Vagina (tissue), 2 donors: ENCODE measurements at places on chromosomes 6 and 20.

- DNase-seq, result peak; percentile 70
- no peaks in the 10 kb centered on the region for H3K27me3 ChIP-seq
- H3K27ac ChIP-seq, result no peak overlapping the region
- no peaks in the 10 kb centered on the region for H3K36me3 ChIP-seq
- peaks cover 19% of the 10 kb centered on the region for H3K4me1 ChIP-seq
Observed at GRCh38 chr20:19110881-19111460, 101.5 kb upstream of the SLC24A3 start.

DNA sequence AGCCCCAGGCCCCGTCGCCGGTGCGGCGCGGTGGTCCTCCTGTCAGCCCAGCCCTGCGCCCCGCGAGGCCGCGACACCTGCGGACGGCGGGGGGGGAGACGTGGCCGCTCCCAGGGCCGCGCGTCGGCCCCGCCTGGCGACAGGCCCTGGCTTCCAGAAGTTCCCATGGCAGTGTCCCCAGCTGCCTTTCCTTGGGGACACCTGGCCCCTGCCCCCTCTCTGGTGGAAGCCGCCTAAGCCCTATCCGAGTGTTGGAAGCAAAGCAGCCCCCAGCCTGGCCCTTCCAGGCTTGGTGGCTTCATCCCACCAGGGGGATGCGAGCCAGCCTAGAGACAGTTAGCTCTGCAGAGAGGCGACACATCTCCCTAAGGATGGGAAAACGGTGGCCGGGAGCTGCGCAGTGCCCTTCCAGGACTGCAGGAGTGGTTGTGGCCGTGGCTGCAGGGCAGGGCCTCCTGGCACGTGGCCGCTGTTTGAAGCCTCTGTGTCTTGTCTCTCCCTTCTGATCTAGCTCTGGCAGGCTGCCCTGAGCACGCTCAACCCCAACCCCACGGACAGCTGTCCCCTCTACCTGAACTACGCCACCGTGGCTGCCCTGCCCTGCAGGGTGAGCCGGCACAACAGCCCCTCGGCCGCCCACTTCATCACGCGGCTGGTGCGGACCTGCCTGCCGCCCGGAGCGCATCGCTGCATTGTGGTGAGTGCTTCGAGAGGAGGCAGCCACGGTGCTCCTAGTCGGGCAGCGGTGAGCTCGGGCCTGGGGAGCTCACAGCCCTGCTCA lies 816 bp downstream of the NPEPL1 start:
- no peaks in the 10 kb centered on the region for H3K36me3 ChIP-seq
- no peak for DNase-seq
- H3K27me3 ChIP-seq, result no peaks in the 10 kb centered on the region
- peak overlapping the region; percentile 76 for H3K27ac ChIP-seq
- H3K4me1 ChIP-seq, result peaks cover 38% of the 10 kb centered on the region

GRCh38 chr6:6865611-6866010 lies 242.2 kb upstream of the RREB1 start:
- no peaks in the 10 kb centered on the region for H3K36me3 ChIP-seq
- no peaks in the 10 kb centered on the region for H3K27me3 ChIP-seq
- no peak overlapping the region for H3K4me3 ChIP-seq
- no peak overlapping the region for H3K27ac ChIP-seq
- no peak for DNase-seq

- no peaks in the 10 kb centered on the region for H3K36me3 ChIP-seq
- DNase-seq, result no peak
- no peak overlapping the region for H3K4me3 ChIP-seq
Observed at GRCh38 chr6:16659466-16660156, 101.6 kb downstream of the ATXN1 start.

- no peak overlapping the region for H3K27ac ChIP-seq
- H3K27me3 ChIP-seq, result no peaks in the 10 kb centered on the region
- DNase-seq, result no peak
- peaks cover 10% of the 10 kb centered on the region for H3K4me1 ChIP-seq
- H3K36me3 ChIP-seq, result no peaks in the 10 kb centered on the region
Observed at GRCh38 chr6:54195637-54196036, 84.4 kb downstream of the MLIP start.

DNA sequence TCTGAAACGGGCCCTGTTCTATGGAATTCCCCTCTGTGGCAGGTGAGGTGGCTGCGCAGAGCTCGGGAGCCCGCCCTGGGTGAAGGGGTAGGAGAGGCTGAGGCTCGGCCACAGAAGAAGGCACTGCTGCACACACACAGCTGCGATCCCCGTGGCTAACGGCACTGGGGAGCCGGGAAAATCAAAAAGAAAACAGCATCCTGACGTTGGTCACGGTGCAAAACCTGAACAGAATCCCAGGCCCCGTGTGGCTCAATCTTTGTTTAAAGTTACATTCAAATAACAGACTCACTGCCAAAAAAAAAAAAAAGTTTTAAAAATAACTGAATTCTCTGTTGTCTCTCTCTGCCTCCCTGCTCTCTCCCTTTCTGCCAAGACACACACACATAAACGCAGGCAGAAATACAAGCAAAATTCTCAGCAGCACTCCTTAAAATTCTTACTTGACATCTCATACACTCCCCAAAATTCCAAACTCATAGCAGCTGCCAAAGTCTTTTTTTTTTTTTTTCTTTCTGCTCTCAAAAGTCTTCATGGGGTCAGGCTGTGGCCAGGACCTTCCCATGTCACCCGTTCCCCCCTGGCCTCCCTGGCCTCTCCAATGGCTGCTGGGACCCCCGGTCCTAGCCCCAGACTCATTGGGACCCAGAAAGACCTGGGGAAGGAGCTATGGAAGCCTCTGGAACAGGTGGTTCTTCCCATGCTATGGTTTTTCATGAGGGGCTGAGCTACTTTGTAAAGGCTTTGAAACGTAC lies 248.8 kb downstream of the TTLL2 start:
- no peak overlapping the region for H3K4me3 ChIP-seq
- peak; percentile 71 for DNase-seq
- H3K27me3 ChIP-seq, result no peaks in the 10 kb centered on the region

DNA sequence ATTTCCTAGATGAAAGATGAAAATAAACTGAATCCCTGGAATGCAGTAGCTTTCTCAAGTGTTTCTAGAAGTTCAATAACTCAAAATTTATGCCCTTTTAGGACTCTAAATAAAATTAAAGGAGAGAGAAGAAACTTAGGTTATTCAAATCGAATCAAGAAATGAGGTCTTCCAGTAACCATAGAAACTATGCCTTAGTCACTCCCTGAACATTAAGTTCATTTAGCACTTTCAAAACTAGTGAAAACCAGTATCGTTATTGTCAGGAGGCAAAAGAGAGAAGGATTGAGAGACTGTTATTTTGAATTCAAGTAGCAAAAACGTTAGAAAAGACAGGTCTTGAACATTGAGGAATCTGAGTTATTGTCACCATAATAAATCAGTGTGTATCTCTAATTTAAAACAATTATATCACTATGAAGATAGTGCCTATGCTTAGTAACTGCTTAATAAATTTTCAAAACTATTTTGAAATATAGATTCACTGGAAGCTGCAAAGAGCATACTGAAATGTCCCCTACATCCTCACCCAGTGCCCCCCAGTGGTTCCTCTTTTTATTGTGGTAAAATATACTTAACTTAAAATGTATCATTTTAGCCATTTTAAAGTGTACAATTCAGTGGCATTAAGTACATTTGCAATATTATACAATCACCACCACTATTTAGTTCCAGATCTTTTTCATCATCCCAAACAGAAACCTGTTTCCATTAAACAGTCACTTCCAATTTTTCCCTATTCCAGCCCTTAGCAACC lies 4.6 kb downstream of the RPP21 start:
- H3K4me3 ChIP-seq, result no peak overlapping the region
- H3K36me3 ChIP-seq, result peaks cover 10% of the 10 kb centered on the region
- peaks cover 10% of the 10 kb centered on the region for H3K4me1 ChIP-seq
- H3K27me3 ChIP-seq, result no peaks in the 10 kb centered on the region
- no peak for DNase-seq
- H3K27ac ChIP-seq, result no peak overlapping the region

GRCh38 chr6:141874930-141875602 lies 257.7 kb upstream of the GJE1 start:
- no peaks in the 10 kb centered on the region for H3K36me3 ChIP-seq
- no peak overlapping the region for H3K4me3 ChIP-seq
- no peaks in the 10 kb centered on the region for H3K4me1 ChIP-seq
- H3K27me3 ChIP-seq, result no peaks in the 10 kb centered on the region

- H3K27ac ChIP-seq, result no peak overlapping the region
- peaks cover 8% of the 10 kb centered on the region for H3K4me1 ChIP-seq
- no peak overlapping the region for H3K4me3 ChIP-seq
- no peak for DNase-seq
Observed at GRCh38 chr6:149419696-149420404, 19.8 kb downstream of the SUMO4 start.

- no peaks in the 10 kb centered on the region for H3K27me3 ChIP-seq
- no peak overlapping the region for H3K4me3 ChIP-seq
- H3K4me1 ChIP-seq, result peaks cover 7% of the 10 kb centered on the region
- no peak overlapping the region for H3K27ac ChIP-seq
- H3K36me3 ChIP-seq, result no peaks in the 10 kb centered on the region
Observed at GRCh38 chr6:151254451-151255081, 14.8 kb downstream of the AKAP12 start.

DNA sequence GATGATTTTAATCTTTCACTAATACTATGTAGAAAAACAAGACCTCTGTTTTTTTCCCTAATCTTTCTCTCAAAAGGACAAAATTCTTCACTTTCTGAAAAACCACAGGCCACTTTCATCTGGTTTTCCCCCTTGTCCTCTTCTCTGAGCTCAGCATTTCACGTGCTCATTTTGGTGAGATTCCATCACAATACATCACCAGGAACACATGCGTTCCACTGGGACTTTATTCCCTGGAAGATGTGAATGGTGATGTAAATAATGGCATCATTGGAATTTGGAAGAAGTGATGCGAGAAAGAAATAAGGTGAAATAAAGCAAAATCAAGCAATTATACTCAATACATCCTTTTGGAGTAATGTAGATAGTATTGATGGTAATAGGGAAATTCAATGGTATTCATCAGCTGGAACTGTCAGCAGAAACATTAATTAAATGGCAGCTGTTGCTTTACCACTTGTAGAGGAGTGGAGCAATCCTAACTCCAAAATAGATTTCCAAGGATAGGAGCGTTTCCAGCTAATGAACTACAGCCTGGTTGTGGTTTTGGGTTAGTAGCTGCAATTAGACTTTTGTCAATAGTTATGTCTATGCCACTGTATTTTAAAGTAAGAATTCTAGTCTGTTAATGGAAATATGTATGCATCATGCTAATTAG lies 11.5 kb downstream of the FILIP1 start:
- H3K4me3 ChIP-seq, result no peak overlapping the region
- H3K36me3 ChIP-seq, result no peaks in the 10 kb centered on the region

DNA sequence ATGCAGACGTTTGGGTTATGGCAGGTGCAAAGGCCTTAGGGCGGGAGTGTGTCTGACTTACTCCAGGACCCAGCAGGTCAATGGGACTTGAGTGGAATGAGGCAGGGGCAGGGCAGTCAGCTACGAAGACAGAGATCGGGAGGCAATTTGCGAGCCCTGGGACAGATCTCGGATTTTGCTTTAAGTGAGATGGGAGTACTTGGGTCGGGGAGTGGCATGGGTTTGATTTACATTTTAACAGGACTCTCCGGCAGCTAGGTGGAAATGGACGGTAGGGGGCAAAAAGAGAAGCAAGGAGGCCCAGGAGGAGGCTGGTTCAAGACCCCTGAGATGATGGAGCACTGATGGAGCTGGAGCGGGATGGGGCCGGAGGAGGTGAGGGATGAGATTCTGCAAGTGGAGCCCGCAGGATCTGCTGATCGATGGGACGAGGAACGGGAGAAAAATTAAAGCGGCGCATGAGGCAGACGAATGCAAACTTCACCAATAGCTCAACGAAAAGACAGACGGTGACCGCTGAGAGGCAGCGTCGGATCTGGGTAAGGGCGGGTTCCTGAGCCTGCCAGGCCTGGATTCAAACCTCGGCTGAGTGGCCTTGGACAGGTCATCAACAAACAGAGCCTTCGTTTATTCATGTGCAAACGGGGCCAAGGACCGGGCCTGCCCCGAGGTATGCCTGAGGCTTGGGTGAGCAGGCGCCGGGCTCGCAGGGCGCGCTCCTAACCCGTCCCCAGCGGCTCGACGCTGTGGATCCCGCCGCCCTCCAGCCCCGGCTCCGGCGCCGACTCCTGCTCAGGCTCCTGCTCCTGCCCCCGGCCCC lies 756 bp upstream of the RBCK1 start:
- H3K4me1 ChIP-seq, result peaks cover 28% of the 10 kb centered on the region
- no peaks in the 10 kb centered on the region for H3K27me3 ChIP-seq
- peaks cover 14% of the 10 kb centered on the region for H3K36me3 ChIP-seq
- peak; percentile 92 for DNase-seq
- peak overlapping the region; percentile 67 for H3K4me3 ChIP-seq

DNA sequence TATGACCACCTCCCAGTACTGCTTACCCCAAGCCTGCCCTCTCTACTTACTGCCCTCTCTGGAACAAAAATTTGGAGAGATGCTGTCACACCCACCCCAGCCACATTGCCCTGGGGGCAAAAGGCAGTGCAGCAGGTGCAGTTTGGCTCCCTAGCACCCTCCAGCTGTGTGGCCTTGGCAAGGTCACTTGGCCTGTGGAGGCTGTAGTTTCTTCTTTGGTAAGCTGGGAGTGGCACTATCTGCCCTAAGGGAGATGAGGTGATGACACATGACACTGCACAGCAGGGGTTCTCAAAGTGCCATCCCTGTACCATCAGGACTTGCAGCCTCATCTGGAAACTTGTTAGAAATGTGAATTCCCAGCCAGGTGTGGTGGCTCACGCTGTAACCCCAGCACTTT lies 44.8 kb downstream of the TAF8 start:
- no peaks in the 10 kb centered on the region for H3K36me3 ChIP-seq
- H3K4me1 ChIP-seq, result peaks cover 19% of the 10 kb centered on the region
- H3K27me3 ChIP-seq, result no peaks in the 10 kb centered on the region

DNA sequence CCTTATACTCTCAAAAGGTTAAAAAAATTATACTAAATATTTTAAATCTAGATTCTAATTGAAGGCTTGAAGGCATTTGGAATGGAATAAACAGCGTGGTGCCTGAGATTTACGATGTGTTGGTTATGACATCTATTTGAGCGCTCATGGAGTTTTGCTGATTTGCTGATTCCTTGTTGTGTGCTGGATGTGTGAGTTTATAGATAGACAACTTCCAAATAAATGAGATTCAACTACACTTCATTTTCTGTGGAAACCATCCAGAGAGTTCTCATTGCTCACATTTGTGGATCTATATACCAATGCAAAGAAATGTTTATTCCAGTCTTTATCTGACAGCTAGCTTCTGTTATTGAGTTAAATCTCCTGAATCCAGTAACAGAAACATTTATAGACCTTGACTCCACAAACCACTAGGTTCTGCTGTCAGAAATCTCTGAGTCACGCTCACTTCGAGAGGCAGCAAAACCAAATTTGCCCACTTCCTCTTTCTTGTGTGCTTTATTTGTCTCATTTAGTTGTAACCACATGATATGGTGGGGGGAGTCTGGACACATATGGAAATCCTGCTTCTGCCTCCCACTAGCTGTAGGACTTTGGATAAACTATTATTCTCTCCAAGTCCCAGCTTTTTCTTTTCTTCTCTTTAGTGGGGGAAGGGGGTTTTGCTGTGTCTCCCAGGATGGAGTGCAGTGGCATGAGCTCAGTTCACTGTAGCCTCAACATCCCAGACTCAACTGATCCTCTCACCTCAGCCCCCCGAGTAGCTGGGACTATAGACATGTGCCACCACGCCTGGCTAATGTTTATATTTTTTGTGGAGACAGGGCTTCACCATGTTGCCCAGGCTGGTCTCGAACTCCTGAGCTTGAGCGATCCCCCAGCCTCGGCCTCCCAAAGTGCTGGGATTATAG lies 54.5 kb downstream of the IPCEF1 start:
- no peak overlapping the region for H3K4me3 ChIP-seq
- H3K27ac ChIP-seq, result no peak overlapping the region
- H3K36me3 ChIP-seq, result no peaks in the 10 kb centered on the region

- H3K27ac ChIP-seq, result no peak overlapping the region
- H3K36me3 ChIP-seq, result no peaks in the 10 kb centered on the region
Observed at GRCh38 chr20:13340088-13340487, 119.0 kb downstream of the ISM1 start.
